ENCODE measurements at places on chromosomes 1 and 21. TPM values are rescaled to one million over a fixed set of nuclear protein-coding genes. Genes with fewer than 3 reads are reported as not detected.

Gene NUP210L
- total RNA-seq, result not detected

Gene JUN
- 108 TPM for total RNA-seq

Gene NBPF10
- 0.70 TPM for total RNA-seq

Gene ZNF124
- 13.8 TPM for total RNA-seq

Gene UBL4B
- not detected for total RNA-seq

Gene PPFIA4
- total RNA-seq, result 0.15 TPM

Gene ANGPTL7
- 0.08 TPM for total RNA-seq

Gene LRRN2
- total RNA-seq, result not detected

Gene AMY1A
- not detected for total RNA-seq

Gene SCAF4
- total RNA-seq, result 5.8 TPM

Gene F3
- total RNA-seq, result 773 TPM

Gene HEYL
- 0.08 TPM for total RNA-seq

Gene SFN
- 1,807 TPM for total RNA-seq

Gene CCDC27
- total RNA-seq, result not detected

Gene AMY2B
- total RNA-seq, result 0.34 TPM

Gene PRAMEF25
- total RNA-seq, result not detected

Gene SELP
- not detected for total RNA-seq

Gene KRTAP6-2
- total RNA-seq, result not detected

Gene GBP1
- total RNA-seq, result 3.1 TPM

Gene PAPPA2
- total RNA-seq, result 0.46 TPM

Gene NTRK1
- total RNA-seq, result under 0.01 TPM

Gene SMIM11
- total RNA-seq, result 8.5 TPM

Gene LCE3E
- total RNA-seq, result 1.6 TPM

Gene DPYD
- 5.0 TPM for total RNA-seq

Gene FCAMR
- not detected for total RNA-seq

Gene LENEP
- not detected for total RNA-seq

Gene MKNK1
- total RNA-seq, result 21.6 TPM

Gene TFF3
- not detected for total RNA-seq

Gene OR10J1
- not detected for total RNA-seq

Gene LCE2B
- total RNA-seq, result not detected

Gene LDLRAD2
- total RNA-seq, result not detected
